ENCODE measurements at places on chromosomes 13 and 19.

GRCh38 chr19:46601318-46602224 lies at the start of gene CALM3:
Gene CALM3 (plus strand): TSS chr19:46601330. CDS start chr19:46601435, 105 bp downstream.
- no peak for DNase-seq

DNA sequence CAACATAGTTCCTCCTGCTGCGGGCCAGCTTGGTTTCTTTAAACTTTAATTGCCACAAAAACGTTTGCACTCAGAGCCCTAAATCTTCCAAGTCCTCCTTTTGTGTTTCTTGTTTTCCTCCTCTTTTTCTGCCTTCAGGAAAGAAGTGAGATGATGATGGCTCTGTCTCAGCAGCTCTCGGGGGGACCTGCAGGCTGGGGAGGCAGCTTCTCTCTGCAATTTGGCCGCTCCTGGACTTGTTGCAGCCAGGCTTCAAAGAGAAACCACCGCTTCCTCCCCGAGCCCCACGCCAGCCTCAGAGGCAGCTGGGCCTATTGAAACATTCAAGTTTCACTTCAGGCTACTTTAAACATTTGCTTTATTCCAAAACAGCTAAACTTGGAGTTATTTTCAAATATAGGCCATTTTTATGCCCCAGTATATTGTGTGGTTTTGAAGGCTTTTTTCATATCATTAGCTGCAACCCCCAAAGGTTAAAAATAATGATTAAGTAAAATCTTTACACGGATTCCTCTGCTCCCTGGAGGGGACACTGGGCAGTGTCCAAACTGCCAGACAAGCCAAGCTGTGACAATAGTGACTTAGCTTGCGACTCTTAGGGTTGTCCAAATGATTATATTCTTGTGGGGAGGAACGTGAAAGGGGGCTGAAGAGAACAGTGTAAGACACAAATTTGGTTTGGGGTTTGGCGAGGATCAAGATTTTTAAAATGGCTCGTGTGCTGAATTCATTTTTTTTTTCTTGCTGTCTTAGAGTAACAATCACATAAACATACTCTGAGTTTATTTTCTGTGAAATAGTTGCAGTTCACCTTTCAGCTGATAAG lies 330.8 kb downstream of the DLEU7 start:
- DNase-seq = peak; percentile 59

DNA sequence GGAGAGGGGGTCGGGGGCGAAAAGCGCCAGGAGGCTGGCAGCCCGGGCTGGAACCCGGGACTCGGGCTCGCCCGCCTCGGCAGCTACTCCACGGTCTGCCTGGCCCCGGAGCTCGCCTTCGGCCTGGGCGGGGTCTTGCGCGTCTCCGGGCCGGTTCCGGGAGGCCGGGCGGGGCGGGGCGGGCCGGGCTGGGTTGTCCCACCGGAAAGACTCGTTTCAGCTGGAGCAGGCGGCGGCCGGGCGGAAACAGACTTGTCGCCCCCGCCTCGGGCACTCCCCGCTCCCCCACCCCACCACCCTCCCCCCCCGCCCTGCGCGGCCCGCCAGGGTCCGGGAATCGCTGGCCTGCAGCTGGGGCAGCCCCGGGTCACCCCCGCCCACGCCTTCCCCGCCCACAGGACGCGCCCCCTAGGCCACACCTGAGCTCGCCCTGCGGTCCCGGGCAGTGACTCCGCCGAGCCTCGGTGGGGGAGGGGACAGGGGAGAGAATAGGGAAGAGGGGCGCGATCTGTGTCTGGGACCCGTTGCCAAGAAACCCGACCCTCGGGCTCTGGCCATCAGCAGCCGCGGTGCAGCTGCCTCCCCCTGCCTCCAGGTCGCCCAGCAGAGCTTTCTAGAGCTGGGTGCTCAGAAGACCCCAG lies 109.4 kb downstream of the KCTD15 start:
- DNase-seq = peak; percentile 19

GRCh38 chr19:52679598-52679997 lies 41.4 kb upstream of the ZNF83 start:
- DNase-seq = no peak

- no peak for DNase-seq
Observed at GRCh38 chr13:26185720-26186117, 36.4 kb downstream of the RNF6 start.

- DNase-seq = no peak
Observed at GRCh38 chr13:70249332-70250064, 141.2 kb upstream of the KLHL1 start.

- no peak for DNase-seq
Observed at GRCh38 chr13:25971047-25971446, 80.8 kb downstream of the SHISA2 start.

GRCh38 chr19:43928820-43929219 lies 6.3 kb downstream of the ZNF45 start:
- DNase-seq = no peak

DNA sequence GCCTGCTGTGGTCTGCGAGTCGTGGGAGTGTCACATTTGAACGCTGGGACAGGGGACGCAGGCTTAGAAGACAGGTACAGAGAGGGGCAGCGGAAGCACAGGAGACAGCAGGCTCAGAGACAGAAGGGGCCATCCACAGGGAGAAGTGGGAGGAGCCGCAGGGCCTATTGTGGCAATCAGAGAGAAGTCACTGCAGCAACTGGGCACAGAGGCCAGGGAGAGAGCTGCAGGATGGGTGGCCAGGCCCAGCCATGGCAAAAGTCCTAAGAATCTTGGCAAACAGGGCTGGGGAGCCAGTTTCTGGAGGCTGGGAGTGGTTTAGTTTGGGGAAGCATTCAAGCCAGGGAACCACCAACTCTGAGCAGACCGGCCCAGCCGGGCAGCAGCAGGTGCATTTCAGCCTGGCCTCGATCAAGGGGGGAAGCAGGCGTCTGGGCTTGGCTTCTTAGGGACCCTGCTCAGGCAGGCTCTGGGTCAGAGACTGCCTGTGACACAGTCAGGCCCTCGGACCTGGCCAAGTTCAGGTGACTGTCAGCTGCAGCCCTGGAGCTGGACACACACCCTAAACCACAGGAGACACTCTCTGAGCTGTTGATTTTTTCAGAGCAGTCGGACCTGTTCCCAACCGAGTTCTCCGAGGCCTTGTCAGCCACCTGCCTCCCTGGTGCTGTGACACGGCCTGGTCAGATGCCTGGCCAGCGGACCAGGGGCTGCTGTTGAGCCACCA lies 11.8 kb downstream of the SH3GL1 start:
- peak; percentile 48 for DNase-seq

DNA sequence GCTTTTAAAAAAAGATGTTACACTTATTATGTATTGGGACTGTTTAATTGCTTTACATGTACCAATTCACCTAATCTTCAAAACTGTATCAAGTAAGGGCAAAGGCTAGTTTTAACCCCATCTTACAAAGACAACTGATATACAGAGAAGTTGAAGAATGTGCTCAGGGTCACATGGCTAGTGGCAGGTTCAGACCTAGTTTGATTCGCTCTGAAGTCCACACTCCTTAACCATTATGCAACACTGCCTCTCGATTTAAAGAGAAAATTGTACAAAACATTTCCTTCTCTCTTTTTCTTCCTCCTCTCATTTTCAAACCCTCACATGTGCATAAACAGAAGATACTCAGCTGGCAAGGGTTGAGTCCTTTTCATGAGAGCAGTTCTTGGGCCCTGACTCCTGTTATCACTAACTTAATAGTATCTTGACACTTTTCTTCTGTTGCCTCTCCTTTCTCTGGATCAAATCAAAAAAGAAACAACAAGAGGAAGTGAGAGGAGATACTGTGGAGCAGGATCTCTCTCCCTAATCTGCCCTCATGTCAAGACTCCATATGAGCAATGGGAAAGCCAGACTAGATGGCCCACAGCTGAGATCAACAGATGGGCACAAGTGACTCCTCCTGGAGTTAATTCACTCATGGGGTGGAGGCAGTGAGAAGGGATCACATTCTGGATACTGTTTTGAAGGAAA lies 19.0 kb upstream of the N4BP2L1 start:
- no peak for DNase-seq

DNA sequence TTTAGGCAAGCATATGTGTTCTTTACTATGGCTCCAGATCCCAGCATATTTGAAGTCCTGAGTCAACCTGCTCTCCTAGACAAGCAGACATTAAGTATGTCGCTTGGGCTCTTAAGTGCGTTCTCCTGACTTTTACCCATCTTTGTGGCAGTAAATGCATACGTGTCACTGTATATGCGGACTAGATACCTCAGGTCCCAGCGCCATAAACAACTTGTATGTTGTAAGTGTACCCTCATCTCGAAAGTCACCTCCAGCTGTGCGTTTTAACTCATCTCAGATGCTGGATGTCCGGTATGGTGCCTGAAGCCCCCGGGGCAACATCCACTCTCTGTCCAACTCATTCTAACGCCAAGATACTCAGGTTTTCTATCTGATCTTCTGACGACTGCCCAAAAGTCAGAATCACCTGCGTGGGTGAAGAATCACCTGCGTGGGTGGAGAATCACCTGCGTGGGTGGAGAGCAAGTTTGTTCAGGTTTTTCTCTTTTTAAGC lies 1.7 kb downstream of the PTOV1 start:
- no peak for DNase-seq

DNA sequence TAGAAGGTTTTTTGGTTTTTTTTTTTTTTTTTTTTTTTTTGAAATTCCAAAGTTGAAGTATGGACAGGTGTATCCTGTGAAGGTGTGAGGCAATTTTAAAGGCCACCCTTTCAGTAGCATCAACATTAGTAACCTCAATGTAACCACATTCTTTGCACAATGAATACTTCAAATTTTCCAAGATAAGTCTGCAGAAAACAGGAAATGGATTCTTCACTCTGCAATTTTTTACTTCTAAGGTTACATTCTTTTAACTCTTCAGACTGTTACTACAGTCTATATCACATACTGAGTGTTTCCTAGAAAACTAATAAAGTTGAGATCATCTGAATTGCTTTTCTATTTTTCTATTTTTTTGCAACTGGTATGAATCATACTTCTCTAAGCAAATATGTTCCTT lies 569.0 kb upstream of the GPC6 start:
- no peak for DNase-seq

- DNase-seq = peak; percentile 98
Observed at GRCh38 chr19:12064590-12065538, at the start of gene ZNF844. Gene ZNF844 (plus strand): TSS chr19:12064731. CDS start chr19:12064874, 143 bp downstream.

Measured in AG08395 (cell line).